Ureter (tissue), 1 donor: ENCODE measurements at places on chromosomes 13 and 19. TPM values are rescaled to one million over a fixed set of nuclear protein-coding genes. Genes with fewer than 3 reads are reported as not detected.

The FREM2 gene
- 12.4 TPM for total RNA-seq

The CGB1 gene
- not detected for total RNA-seq

The OR7A5 gene
- not detected for total RNA-seq

The CYP2F1 gene
- total RNA-seq: not detected

The FCER2 gene
- total RNA-seq: not detected

GRCh38 chr19:17259118-17259780 lies 5.3 kb downstream of the USHBP1 start:
- DNase-seq: no peak

DNA sequence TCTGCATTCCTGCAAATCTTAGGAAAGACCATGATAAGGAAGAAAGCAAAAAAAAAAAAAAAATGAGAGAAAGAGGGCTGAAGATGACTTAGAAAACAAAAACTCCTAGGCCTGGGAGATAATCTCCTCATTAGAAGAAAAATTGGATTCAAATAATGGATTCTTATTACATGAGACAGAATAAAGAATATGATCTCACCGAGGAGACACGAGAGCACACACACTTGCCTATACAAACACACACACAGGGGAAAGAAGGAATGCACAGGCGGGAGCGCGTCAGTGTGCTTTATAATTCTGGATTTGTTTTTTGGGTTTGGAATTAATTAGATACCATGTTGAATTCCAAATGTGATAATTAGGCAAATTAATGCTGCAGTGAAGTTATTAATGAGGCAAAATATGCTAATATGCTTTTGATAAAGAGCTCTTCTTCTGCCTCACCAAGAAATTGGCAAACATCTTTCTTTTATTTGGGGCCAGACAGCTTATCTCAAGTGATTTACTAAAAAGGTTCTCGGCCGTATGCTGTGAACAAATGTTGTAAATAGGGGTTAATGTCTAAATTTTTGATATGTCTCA lies 36.1 kb upstream of the PCDH8 start:
- no peak for DNase-seq

DNA sequence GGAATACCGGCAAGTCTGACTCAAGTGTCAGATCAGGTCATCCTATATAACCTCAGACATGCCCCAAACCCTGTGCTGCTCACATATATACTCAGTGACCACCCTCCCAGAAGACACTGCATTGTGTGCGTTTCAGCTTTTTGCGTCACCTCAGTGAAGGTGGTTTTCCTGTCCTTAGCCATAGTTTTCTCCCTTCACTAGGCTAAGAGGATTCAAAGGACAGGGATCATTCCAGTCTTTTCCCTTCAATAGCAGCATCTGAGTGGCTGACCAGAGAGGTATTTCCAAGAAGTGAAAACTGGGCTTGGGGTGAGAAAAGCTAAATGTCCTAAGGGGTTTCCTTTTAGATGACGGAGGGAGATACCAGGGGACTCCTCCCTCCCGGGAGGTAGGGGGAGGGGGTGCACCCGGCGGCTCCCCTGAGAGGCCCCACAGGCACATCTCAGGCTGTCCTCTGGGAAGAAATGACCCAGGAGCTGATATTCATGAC lies 12.7 kb upstream of the OR10H1 start:
- DNase-seq: no peak

DNA sequence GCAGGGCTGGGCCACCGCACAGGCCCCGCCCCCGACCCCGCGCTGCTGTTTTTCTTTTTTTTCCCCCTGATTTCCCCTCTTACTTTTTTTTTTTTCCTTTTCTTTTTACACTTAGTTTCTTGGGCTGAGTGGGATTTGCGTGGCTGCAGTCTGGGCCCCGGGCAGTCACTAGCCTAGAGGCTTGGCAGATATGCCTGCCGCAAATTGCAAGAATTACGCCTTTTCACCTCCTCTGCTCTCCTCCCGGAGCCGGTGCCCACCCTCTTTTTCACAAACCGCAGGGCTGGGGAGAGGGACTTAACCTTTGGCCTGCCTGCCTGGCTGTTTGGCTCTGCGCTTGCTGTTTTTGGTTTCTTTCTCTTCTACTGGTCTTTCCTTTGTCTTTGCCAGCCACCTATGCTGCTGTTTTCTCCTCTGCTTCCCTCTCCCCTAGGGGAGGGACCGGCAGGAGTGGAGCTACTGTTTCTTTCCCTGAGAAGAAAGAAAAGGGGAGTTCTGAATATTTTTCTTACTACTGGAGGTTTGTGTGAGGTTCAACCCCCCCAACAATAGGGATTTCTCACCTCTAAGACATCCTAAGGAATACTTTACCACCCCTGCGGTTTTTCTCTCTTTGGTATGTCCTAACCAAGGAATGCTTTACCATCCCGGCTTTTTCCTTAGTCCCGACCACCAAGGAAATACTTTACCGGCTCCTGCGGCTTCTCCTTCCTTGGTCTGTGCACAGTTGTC lies 11.0 kb downstream of the ZNF552 start:
- DNase-seq: no peak

GRCh38 chr13:45604892-45605291 lies 10.6 kb downstream of the ERICH6B start:
- DNase-seq: no peak

GRCh38 chr19:12899891-12900518 lies 9.0 kb downstream of the GCDH start:
- no peak for DNase-seq

The SMIM44 gene
- total RNA-seq: not detected

The SLC25A15 gene
- 5.2 TPM for total RNA-seq

The KRTDAP gene
- total RNA-seq: not detected

- DNase-seq: no peak
Observed at GRCh38 chr13:24040835-24041234, 119.7 kb upstream of the SPATA13 start.

The NLRP4 gene
- not detected for total RNA-seq

The CYP2A6 gene
- not detected for total RNA-seq

- no peak for DNase-seq
Observed at GRCh38 chr13:33050161-33050560, 33.9 kb downstream of the KL start.

The ADGRE1 gene
- 0.36 TPM for total RNA-seq

DNA sequence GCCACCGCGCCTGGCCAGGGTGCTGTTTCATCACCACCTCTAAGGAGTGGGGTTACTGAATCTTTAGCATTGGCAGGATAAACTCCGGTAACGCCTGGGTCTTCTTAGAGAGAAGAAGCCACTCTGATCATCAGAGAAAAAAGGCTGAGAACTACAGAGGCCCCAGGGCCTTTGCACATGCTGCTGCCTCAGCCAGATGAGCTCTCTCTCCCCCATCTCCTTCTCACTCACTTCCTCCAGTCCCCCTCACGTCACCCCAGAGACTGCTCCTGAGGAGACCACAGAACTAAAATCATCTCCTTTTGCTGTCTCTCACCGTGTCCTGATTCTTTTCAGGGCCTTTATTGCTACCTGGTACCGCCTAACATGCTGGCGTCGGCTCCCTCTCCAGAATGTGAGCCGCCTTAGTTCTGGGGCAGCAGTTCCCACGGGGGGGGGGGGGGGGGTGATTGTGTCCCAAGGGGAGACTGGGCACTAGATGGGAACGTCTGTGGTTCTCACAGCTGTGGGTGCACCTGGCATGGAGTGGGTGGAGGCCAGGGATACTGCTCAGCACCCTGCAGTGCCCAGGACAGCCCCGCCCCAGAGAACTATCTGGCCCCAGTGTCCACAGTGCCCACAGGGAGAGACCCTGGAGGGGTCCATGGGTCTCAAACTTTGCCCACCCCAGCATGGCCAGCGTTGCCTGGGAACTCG lies 5.1 kb upstream of the DIRAS1 start:
- DNase-seq: no peak

DNA sequence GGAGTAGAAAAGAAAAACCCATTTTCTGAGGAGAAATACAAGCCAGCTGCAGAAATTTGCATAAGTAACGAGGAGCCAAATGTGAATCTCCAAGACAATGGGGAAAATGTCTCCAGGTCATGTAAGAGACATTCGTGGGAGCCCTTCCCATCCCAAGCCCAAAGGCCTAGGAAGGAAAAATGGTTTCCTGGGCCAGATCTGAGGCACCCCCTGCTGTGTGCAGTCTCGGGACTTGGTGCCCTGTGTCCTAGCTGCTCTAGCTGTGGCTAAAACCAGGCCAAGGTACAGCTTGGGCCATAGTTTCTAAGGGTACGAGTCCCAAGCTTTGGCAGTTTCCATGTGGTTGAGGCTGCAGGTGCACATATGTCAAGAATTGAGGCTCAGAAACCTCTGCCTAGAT lies 444.9 kb downstream of the PCDH20 start:
- DNase-seq: no peak

DNA sequence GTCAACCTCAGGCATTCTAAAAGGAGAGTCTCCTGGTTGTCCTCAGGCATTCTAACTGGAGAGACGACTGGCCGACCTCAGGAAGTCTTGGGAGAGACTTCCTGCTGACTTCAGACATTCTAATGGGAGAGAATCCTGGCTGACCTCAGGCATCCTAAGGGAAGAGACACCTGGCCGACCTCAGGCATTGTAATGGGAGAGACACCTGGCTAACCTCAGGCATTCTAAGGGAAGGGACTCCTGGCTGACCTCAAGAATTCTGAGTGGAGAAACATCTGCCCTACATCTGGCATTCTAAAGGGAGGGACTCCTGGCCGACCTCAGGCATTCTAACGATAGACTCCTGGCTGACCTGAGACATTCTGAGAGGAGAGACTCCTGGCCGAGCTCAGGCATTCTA lies 1353.3 kb downstream of the UQCRFS1 start:
- DNase-seq: no peak

DNA sequence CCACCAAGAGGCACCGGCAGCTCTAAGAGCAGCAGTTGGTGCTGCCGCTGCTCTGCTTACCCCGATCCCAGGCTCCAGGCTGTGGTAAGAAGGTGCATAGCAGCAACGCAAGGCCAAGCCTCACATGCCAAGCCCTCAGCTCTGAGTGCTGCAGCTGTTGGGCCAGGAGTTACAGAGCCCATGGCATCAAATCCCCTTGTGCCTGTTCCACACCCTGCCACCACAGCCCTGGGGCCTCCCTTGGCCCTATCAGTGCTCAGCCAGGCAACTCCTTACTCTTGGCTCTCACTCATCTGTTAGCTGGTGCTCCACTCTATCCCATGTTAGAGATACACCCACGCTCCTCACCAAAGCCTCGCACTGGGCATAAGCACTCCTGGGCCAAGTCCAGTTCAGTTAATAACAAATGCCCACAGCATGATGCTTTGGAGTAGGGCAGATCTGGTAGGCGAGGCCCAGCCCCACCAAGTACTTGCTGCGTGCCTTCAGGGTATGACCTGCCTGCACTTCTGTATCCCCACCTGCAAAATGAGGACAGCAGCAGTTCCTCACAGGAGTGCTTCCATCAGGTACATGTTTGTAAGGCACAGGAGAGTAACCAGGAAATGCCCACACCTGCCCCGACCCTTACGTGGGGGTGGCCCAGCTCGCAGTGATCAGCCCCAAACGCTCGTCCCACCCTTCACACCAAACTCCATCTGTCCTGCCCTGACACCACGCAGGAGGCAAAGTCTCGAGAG lies 16.2 kb downstream of the AKAP8L start:
- DNase-seq: no peak

The ZNF600 gene
- total RNA-seq: 23.0 TPM

DNA sequence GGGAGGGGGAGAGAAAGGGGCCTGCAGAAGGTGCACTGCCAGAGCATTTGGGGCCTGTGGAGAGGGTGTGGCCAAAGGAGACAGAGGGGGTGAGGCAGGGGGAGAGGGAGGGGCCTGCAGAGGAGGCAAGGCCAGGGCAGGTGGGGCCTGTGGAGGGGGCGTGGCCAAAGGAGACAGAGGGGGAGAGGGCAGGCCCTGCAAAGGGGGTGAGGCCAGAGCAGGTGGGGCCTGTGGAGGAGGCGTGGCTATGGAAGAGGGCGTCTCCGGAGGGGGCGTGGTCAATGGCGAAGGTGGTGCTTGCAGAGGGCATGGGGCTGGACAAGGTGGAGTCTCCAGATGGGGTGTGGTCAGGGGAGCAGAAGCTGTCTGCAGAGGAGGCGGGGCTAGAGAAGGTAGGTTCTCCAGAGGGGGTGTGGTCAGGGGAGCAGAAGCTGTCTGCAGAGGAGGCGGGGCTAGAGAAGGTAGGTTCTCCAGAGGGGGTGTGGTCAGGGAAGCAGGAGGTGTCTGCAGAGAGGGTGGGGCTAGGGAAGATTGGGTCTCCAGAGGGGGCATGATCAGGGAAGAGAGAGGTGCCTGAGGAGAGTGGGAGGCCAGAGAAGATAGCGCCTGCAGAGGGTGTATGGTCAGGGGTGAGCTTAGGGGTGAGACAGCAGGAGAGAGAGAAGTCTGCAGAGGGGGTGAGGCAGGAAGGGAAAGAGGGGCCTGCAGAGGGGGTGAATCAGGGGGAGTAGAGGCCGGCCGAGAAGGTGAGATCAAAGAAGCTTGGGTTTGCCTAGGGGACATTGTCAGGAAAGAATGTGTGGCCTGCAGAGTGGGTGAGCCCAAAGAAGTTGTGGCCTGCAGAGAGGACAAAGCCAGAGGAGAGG lies 3.4 kb downstream of the PRR36 start:
- peak; percentile 81 for DNase-seq
